ENCODE measurements at places on chromosomes 6 and 20. TPM values are rescaled to one million over a fixed set of nuclear protein-coding genes. Genes with fewer than 3 reads are reported as not detected.

DNA sequence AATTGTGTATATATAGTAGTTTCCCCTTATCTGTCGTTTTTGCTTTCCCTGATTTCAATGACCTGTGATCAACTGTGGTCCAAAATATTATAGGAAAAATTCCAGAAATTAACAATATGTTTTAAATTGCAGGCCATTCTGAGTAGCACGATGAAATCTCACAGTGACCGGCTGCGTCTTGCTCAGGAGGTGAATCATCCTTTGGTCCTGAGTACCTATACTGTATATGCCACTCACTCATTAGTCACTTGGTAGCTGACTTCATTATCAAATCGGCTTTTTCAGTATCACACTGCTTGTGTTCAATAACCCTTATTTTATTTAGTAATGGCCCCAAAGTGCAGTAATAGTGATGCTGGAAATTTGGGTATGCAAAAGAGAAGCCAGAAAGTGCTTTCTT, 728.3 kb upstream of the EYS start:
- DNase-seq: no peak

TPMT gene
- polyA plus RNA-seq: 25.2 TPM

PNLDC1 gene
- not detected for polyA plus RNA-seq

GRCh38 chr20:18901980-18902737, 88.6 kb downstream of the SCP2D1 start:
- DNase-seq: no peak

- no peak for DNase-seq
These were observed 971.3 kb upstream of the DEFB115 start for GRCh38 chr20:30286157-30286556.

ANKRD6 gene
- polyA plus RNA-seq: 20.9 TPM

DNA sequence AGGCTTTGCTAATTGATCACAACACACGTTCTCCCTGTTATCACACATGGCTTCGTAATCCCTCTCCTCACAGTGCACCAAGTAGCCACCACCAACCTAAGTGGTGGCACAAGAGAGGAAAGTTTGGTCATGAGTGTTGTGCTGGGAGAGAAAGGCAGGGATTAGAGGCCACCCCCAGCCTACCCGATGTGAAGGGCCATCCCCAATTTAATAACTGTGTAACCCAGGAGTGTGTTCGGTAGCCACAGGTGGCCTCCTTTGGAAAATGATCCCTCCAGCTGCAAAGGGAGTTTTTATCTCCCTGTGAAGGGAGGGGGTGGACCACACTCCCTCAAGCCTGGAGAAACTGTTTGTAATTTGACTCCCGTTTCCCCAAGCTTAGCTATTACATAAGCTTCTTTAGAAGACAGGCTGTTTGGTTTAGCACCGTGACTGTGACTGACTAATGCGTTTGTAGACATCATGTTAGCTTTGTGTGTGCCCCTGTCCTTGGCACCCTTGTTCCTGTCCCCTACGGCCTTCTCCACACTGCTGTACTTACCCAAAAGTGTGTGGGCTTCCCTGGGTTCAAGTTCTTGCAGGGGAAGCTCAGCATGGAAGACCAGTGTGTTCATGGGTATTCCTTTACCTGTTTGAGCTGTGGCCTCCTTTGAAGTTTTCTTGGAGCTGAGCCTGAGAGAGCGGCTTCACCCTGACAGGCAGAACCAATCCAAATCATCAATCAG, 20.6 kb downstream of the PPP1R16B start:
- peak; percentile 73 for DNase-seq

DNA sequence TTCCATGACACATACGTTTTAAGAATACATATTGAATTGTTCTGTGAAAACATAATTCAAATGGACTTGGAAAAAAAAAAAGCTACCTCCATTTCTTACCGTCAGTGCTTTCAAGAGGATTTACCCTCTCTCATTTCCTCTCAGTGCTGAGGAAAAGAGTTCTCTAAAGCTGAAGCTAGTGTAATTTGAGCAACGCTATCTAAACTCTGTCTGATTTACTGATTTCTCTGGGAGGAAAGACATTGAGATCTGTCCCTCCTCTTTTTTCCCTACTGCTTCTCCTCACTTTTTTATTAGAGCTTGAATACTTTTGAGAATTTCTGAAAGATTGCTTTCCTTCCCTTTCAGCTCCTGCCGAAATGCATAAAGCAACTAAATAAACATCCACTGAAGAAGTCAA, 41.2 kb upstream of the GRIK2 start:
- peak; percentile 19 for DNase-seq

DNA sequence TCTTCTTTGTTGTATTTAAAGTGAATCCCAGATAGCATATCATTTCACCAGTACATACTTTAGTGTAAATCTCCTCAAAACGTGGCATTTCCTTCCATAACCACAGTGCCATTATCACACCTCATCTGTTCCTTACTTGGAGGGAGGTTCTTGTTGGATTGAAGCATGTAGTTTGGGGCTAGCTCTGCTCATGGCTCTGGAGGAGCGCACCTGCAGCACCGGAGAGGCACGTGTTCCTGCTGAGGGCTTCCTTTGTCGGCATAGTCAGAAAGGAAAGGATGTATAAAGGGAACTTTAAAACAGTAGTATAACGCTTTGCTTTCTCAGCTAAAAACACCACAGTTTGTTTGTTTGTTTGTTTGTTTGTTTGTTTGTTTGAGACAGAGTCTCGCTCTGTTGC, 121.7 kb upstream of the TMEM181 start:
- DNase-seq: no peak

DNA sequence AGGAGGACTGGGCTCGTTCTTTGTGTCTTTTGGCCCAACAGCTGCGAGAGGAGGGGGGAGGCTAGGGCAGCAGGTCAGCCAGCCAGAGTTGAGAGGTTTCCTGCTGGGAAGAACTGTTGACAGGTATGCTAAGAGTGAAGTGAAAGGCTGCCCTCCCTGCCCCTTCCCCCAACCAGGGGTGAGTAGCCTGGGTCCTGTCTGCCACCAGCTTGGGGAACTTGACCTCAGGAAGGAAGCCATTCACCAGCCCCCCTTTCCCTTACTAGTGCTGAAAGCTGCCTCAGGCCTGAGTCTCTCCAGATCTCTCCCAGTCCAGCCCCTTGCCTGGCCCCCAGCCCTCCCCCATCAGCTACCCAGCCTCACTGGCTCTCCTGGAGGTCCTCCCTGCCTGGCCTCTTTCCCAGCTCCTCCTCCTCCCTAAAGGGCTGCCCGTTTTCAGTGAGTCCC, 20.7 kb upstream of the ZNF76 start:
- no peak for DNase-seq

SYCP2 gene
- 9.2 TPM for polyA plus RNA-seq

- no peak for DNase-seq
These were observed 255.5 kb upstream of the NRSN1 start for GRCh38 chr6:23870496-23870895.

- no peak for DNase-seq
These were observed 42.2 kb downstream of the ZHX3 start for GRCh38 chr20:41275301-41275731.

PHACTR2 gene
- 34.5 TPM for polyA plus RNA-seq

DNA sequence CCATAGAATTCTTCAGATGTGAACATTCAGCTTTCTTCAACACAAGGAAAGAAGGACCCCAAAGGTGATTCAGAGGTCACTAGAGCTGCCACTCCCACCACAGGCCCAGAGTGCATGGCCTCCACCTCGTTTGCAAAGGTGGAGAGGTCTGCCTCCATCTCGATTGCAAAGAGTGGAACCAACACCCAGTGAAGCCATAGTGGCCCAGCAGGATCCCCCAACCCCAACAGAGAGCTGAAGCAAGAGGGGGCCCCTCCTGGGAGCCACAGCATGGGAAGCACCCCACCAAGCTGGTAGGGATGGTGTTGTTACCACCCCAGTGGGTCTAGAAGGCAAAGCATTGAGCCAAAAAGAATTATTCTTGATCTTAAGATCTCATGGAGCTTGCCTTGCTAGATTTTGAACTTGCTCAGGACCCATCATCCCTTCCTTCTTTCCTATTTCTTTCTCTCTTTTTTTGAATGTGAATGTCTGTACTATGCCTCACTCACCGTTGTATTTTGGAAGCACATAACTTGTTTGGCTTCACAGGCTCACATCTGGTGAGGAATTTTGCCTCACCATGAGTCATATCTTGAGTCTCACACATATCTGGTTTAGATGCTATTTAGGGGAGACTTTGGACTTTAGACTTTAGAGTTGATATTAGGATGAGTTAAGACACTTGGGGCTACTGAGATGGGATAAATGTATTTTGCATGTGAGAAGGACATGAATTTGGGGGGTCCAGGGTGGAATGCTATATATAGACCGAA, 119.2 kb downstream of the ANKRD60 start:
- DNase-seq: no peak

- DNase-seq: no peak
These were observed 54.1 kb downstream of the SNX9 start for GRCh38 chr6:157877149-157877548.

C6orf163 gene
- 6.2 TPM for polyA plus RNA-seq

PEDS1 gene
- 23.9 TPM for polyA plus RNA-seq

NRSN1 gene
- polyA plus RNA-seq: 1.5 TPM

- DNase-seq: no peak
These were observed 622.3 kb downstream of the PTPRT start for GRCh38 chr20:42567409-42567808.

DNA sequence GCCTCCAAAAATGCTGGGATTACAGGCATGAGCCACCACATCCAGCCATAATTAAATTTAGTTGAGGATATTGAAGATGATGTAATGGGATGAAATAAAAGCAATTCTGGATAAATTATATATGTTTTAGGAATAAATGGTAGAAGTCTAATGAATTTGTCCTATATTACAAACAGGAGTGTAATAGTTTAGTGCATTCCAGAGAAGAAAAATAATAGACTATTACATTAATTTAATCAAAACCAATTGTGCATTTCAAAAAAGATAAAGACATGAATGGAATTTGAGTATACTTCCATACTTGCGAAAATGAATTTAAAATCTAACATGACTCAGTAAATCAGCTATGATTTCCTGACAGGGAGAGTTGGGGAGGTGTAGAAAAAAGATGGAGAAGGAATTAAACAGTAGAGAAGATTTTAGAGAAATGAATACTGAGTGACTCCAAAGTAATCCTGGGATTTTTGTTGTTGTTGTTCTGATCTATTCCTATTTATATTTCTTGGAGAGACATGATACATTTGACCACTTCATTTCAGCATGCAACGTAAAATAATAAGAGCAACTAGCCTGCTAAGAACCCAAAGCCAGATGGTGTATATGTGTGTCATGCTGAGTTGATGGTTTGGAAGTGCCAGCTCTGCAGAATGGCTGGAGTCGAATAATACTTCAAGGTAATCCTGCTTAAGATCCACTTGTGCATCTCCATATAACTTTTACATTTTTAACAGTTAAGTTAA, 67.4 kb downstream of the AIG1 start:
- DNase-seq: no peak

DNA sequence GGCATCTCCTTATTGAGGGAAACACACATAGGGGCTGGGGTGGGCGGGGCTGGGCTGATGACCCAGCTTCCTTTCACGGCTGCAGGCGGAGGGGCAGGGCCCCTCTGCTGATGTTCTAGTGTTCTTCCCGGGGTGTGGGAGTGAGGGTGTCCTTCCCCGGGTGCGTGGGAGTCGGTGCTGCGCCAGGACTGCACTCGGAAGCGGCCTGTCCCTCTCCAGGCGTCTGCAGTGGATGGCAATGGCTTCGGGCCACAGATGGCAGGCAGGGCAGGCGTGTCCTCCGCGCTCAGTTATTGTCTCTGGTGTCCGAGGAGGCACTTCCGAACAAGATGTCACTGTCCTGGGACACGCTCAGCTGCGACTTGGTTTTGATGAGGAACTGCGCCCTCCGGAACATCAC, 19.2 kb downstream of the KCNG1 start:
- no peak for DNase-seq

DEFB127 gene
- polyA plus RNA-seq: not detected

CST5 gene
- 0.40 TPM for polyA plus RNA-seq

TCP11 gene
- polyA plus RNA-seq: 2.9 TPM

DNA sequence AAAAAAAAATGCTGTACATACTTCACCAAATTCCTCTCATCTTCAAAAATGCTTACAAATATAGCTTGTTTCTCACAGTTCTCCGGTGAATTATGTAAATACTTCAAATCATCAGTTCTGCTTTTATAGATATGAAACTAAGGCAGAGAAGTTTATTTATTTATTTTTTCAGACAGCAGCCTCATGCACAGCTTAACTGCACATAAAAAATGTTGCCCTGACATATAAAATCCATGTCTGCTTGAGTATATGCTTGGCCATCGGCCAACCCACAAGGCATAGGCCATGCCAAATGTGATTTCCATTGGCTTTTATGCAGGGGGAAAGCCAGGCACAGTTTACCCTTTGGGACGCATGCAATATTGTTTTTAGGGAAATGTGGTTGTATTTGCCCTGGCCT, 57.3 kb upstream of the PHACTR2 start:
- DNase-seq: no peak

- DNase-seq: no peak
These were observed 113.2 kb downstream of the GPX5 start for GRCh38 chr6:28638787-28639430.

DNA sequence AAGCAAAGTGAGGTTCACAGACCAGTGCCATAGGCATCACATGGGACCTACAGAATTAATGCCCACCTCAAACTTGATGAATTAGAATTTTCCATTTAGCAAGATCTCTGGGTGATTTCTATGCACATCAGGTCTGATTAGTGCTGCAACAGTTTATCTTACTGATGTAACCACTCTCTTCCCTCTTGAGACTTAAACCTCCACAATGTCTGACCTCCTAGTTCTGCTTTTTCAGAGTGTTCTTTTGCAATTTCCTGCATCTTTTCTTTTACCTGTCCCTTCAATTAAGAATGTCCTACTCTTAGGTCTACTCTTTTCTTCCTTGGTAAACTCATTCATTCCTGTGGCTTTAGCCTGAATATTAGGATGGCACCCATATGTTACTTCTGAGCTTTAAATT, 615.3 kb downstream of the TFAP2A start:
- DNase-seq: no peak

GRCh38 chr6:558959-559358, 97.9 kb downstream of the HUS1B start:
- DNase-seq: no peak

- DNase-seq: no peak
These were observed 125.5 kb downstream of the IPCEF1 start for GRCh38 chr6:154230910-154231595.

All from left renal cortex interstitium (tissue), 4 donors.